ENCODE measurements at places on chromosomes 12 and 14.

- DNase-seq = no peak
These were observed 10.2 kb downstream of the DLST start for GRCh38 chr14:74891870-74892269.

DNA sequence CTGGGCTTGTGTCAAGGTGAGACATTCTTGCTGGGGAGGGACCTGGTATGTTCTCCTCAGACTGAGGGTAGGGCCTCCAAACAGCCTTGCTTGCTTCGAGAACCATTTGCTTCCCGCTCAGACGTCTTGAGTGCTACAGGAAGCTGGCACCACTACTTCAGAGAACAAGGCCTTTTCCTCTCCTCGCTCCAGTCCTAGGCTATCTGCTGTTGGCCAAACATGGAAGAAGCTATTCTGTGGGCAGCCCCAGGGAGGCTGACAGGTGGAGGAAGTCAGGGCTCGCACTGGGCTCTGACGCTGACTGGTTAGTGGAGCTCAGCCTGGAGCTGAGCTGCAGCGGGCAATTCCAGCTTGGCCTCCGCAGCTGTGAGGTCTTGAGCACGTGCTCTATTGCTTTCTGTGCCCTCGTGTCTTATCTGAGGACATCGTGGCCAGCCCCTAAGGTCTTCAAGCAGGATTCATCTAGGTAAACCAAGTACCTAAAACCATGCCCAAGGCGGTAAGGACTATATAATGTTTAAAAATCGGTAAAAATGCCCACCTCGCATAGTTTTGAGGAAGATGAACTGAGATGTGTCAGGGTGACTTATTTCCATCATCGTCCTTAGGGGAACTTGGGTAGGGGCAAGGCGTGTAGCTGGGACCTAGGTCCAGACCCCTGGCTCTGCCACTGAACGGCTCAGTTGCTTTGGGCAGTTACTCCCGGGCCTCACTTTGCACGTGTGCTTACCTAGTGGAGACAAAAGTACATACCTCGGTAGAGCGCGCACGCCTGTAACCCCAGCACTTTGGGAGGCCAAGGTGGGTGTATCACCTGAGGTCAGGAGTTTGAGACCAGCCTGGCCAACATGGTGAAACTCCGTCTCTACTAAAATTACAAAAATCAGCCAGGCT is 4.3 kb downstream of the GAPDH start:
- peak; percentile 63 for DNase-seq

DNA sequence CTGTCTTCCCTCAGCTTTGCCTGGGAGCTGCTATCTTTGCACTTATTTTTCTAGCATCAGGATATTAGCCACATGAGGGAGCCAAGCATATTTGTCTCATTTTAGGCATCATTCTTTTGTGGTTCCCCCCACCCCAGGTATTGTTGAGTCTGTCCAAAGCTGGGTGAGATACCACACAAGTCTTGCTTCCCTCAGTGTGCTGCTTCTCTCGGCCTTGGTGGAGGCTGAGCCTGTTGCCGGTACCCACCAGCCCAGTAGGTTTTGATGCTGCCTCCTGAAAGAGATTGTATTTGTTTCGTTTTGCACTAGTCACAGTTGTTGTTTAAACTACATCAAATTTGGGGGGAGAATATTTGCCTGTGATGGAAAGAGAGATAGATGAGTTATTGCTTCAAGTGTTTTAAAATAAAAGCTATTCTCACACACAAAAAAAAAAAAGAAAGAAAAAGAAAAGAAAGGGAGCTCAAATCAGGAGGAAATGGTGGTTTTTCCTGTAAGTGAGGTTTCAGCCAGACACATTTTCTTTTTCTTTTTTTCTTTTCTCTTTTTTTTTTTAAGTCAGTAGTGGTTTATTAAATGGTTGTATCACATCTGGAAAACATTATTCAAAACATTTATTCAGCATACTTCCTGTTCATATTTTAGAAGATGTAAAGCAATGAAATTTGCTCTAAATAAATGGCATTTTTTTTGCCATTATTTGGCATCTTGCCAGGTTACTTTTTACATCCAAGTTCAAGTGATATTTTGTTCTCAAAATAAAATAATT is 58.5 kb downstream of the SLC4A8 start:
- DNase-seq = peak; percentile 42

GRCh38 chr14:45070215-45070614 is 13.7 kb upstream of the PRPF39 start:
- no peak for DNase-seq

DNA sequence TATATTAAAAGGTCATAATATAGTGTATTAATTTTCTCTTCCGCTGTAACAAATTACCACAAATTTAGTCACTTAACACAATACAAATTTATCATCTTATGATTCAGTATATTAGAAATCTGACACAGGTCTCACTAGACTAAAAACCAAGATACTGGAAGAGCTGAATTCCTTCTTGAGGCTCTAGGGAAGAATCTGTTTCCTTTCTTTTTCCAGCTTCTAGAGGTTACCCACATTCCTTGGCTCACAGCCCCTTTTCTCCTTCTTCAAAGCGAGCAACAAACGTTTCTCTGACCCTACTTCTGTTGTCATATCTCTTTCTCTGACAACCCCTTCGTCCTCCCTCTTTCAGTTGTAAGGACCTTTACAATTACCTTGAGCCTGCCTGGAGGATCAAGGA is 43.4 kb upstream of the AMN1 start:
- DNase-seq = no peak

DNA sequence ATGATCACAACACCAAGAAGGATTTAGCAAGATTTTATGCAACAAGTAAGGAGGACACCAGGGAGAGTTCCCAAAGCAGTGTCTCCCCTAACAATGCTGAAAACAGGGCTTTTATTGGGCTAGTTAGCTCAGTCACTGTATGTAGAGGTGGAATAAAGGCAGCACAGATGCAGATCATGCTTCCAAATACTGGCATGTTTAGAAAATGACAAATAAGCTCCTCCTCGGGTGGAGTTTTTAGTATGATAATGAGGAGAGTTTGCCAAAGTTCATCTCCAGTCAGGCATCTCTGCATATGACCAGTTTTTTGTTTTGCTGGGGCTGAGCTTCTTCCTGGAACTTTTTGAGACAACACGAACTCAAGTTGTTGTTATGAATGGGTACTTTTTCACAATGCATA is 4.4 kb upstream of the AVPR1A start:
- DNase-seq = no peak

DNA sequence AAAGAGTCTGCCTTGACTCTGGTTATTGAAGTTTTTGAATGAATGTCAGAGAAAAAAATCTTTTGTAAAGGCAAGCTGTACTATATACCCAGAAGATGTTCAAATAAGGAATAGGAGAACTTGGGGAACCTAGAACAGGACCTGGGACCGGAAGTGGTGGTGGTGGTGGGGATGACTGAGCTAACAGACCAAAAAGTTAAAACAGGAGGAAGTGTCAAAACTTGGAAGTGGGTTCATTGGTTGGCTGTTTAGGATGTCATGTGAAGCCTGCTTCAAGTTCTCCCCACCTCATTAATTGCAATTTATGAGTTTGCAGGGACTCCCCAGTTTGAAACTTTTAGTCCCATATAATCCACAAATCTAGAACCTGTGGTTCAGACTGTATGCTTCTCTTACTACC is 26.2 kb downstream of the PLXNC1 start:
- peak; percentile 56 for DNase-seq

DNA sequence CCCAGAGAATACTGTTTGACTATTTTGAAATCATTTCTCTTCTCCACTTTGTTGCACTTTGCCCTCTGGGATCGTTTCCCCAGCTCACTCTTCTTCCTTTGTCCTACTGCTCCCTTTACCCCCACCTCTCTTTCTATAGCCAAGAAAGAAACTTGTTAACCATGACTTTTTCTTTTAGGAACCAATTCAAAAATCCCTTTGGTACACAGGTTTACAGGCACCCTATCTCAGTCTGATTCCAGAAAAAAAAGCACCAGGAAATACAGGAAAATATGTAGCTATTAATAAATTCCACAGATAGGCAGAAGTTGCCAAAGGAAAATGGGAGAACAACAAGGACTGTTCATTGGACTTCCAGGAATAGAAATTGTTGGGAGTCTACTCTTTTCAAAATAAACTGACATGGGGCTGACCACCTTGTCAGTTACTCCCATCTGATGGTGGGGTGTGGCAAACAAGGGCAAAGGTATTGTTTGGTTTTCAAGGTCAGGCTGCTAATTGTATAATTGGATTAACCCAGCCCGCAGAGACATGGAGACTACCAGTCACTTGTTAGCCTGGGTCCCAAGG is 82.4 kb downstream of the CRADD start:
- no peak for DNase-seq

DNA sequence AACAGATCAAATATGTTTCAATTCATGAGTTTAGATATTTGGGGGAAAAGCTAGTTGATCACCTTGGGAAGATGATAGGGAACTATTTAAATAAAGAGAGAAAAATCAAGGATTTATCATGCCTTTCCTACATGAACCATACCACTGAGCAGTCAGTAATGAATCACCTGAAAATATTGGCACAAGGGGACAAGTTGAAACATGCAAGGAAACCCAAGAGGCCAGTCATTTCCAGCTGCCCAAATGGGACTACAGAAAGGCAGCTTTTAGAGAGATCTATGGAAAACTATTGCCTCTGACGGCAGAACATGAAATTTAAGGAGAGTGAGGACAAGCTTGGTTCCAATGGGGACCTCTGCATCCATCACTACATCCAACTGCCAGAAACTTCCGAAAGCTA is 14.1 kb upstream of the ETV6 start:
- DNase-seq = no peak

DNA sequence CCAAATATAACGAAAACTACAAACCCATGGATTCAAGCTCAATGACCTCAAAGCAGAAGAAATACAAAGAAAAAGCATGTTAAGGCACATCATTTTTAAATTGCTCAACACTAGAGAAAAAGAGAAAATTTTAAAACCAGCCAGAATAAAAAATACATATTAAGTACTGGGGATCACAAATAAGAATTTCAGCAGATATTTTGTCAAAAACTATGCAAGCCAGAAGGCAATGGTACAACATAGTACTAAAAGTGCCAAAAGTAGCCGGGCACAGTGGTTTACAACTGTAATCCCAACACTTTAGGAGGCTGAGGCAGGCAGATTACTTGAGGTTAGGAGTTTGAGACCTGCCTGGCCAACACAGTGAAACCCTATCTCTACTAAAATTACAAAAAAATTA is 10.2 kb downstream of the SGPP1 start:
- DNase-seq = no peak

DNA sequence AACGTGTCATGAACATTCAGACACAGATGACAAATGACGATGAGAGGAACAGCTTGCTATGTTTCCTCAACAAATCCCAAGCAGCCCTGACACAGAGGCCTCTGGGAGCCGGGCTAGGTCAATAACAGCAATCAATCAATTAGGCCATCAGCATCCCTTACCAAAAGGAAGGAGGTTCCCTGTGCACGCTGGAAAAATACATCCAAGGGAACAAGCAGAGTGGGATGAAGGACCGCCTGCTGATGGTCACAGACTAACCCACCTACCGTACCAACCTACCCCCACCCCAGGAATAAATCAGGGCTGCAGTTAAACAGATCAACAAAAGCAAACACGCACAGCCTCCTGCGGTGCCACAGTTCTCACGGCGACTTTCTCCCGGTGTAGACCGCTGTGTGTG is 265.1 kb upstream of the SFSWAP start:
- DNase-seq = no peak

DNA sequence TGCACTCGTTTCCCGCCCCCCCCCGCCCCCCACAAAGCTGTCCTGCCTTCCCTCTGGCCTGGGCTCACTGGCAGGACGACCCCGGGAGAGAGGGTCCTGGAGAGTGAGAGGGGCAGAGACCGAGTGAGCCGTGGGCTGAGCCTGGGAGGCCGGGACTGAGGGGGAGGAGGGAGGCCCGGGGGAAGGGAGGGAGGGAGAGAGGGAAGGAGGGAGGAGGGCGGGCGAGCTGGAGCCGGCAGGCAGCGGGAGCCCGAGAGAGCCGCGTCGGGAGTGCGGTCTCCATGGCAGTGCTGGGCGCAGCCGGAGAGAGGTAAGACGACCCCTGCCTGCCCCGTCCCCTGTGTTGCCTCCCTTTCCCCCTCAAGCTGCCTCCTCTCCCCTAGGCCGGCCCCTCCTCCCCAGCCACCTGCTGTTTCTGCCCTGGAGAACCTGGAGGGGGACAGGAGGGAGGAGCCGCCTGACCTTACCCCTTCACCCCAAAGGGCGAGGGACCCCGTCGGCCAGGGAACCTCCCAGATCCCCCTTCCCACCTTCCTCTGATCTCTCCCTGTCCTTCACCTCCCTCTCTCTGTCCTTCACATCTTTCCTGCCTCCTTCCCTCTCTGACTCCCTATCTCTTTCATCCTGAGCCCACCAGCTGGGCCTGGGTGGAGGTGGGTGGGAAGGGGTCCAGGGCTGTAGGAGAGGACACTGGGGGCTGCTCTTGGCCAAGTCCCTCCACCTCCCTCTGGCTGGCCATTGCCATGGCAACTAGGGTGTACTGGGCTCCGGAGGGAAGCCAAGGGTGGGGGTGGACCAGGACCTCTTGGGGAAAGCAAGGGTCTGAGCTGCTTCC is at the start of gene GPR162:
GPR162 (plus strand) TSS at position 231 of the 835 bp plus-strand sequence. CDS start 2,078 bp downstream, outside the sequence.
- no peak for DNase-seq

DNA sequence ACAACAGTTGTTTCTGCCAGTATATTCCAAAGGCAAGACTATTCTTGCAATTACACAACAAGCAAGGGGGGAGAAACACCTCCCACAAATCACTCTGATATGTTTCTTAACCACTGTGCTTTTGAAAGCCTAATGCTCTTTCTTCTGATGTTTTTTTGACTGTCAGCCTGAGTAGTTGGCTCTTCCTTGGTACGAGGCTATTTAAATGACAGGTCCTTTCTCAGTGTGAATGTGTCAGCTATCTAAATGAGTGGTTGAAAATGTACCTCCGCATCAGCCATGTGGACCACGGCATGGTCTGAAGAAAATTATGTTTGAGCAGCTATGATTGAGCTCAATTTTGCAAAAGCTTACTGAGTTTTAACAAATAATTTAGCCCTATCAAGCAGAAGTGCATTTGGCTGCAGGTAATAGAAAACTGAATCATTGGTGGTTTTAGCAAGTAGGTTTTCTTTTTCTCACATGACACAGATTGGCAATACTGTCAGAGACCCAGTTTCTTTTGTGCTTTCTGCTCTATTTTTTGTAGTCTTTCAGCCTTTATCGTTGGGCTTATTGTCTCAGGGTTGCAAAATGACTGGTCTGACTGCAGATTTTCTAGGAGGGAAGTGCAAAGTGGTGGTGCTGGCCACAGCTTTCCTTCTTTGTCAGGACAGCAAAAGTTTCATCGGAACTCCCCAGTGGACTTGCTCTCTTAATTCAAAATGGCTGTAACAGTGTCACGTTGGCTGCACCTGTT is 162.8 kb downstream of the RGS6 start:
- peak; percentile 78 for DNase-seq

- no peak for DNase-seq
These were observed 5.7 kb upstream of the KLRK1 start for GRCh38 chr12:10395390-10395998.

GRCh38 chr12:115129727-115130126 is 445.8 kb upstream of the TBX3 start:
- DNase-seq = no peak

GRCh38 chr14:61510736-61511557 is 184.4 kb upstream of the HIF1A start:
- no peak for DNase-seq

- DNase-seq = no peak
These were observed 577.5 kb downstream of the ALG10 start for GRCh38 chr12:34599530-34600513.
